Activated CD8-positive, alpha-beta memory T cell treated with anti-CD3 and anti-CD28 coated beads, Interleukin-2, amount 10 ng/mL, durations not matched to agents 7 days and 5 days (primary cell): ENCODE measurements at places on chromosomes 1 and 21. TPM values are rescaled to one million over a fixed set of nuclear protein-coding genes. Genes with fewer than 3 reads are reported as not detected.
A peak's percentile ranks its signal among the peaks of the same experiment; 100 is the strongest.

GRCh38 chr21:43654806-43655489, 4.3 kb downstream of the HSF2BP start:
- H3K4me3 ChIP-seq, result no peak overlapping the region
- H3K27ac ChIP-seq, result no peak overlapping the region
- H3K27me3 ChIP-seq, result no peaks in the 10 kb centered on the region
- no peaks in the 10 kb centered on the region for H3K36me3 ChIP-seq
- no peak for DNase-seq

Gene FAM110D
- not detected for total RNA-seq

DNA sequence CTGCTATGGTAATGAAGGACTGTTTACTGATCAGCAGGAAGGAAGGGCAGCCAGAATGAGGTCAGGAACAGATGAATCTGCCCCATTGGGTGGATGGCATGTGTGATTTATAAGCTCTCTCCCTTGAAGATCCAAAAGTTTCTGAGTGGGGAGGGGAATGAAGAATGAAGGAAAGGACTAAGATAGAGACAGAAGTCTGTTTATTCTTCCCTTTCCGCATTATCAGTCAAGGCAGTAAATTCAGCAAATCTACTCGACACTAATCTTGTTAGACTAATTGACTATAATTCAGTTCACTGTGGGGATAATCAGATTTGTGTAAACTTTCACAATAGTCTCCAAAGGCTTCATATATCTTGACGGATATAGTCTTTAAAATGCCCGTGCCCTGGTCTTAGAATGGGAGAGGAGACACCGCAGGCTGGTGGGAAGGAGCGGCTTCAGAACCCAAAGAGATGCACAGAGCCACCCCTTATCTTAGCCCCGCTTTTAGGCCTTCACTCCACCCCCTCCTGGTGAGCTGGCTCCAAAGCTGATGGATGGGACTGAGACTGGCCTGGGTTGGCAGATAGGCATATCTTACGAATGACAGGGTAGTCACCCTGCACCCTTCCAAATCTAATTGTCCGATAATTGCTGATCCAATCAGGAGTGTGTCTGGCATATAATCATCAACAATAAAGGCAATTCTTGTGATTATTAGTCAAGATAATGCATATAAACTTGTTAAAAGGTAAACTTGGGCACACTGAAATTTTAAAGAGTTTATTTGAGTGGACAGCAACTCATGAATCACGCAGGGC, 76.0 kb upstream of the PPM1J start:
- no peak for DNase-seq
- H3K4me3 ChIP-seq, result no peak overlapping the region
- H3K4me1 ChIP-seq, result peaks cover 9% of the 10 kb centered on the region
- H3K27ac ChIP-seq, result no peak overlapping the region
- no peaks in the 10 kb centered on the region for H3K36me3 ChIP-seq

DNA sequence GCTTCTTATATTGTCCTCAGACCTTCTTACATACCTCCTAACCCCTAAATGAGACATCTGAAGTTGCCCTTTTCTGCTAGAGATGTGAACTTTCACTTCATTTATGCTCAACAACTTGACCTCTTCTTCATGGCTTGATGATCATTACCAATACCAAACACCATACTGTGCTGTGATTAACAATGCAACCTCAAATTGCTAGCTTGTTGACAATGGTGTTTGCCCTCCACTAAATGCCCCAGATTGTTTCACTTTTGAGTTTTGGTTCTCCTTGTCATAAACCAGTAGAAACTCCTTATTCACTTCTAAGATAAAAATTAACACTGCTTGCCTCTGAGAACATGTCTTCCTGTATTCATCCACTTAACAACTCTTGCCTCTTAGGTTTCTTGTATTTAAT, 5.6 kb downstream of the JAK1 start:
- DNase-seq, result no peak
- peak overlapping the region; percentile 82 for H3K27ac ChIP-seq
- peaks cover 12% of the 10 kb centered on the region for H3K36me3 ChIP-seq
- peaks cover 64% of the 10 kb centered on the region for H3K4me1 ChIP-seq
- no peaks in the 10 kb centered on the region for H3K27me3 ChIP-seq

Gene OR10J1
- not detected for total RNA-seq

GRCh38 chr1:203338335-203339036, 12.4 kb downstream of the FMOD start:
- H3K4me1 ChIP-seq, result peaks cover 15% of the 10 kb centered on the region
- no peak overlapping the region for H3K4me3 ChIP-seq
- peaks cover 37% of the 10 kb centered on the region for H3K27me3 ChIP-seq
- H3K27ac ChIP-seq, result no peak overlapping the region

GRCh38 chr1:213083112-213083445, 32.0 kb downstream of the RPS6KC1 start:
- peaks cover 27% of the 10 kb centered on the region for H3K4me1 ChIP-seq
- H3K4me3 ChIP-seq, result peak overlapping the region; percentile 16
- peaks cover 44% of the 10 kb centered on the region for H3K36me3 ChIP-seq
- peak overlapping the region; percentile 77 for H3K27ac ChIP-seq
- H3K27me3 ChIP-seq, result no peaks in the 10 kb centered on the region
- peak; percentile 68 for DNase-seq

Gene INSRR
- total RNA-seq, result 0.09 TPM

- H3K27ac ChIP-seq, result peak overlapping the region; percentile 59
- H3K4me1 ChIP-seq, result peaks cover 48% of the 10 kb centered on the region
- no peak overlapping the region for H3K4me3 ChIP-seq
- peaks cover 2% of the 10 kb centered on the region for H3K36me3 ChIP-seq
- H3K27me3 ChIP-seq, result peaks cover 8% of the 10 kb centered on the region
Measured at GRCh38 chr1:211695135-211695816, 19.9 kb upstream of the NEK2 start.

- no peak overlapping the region for H3K4me3 ChIP-seq
- no peak for DNase-seq
- H3K27ac ChIP-seq, result no peak overlapping the region
- H3K36me3 ChIP-seq, result no peaks in the 10 kb centered on the region
Measured at GRCh38 chr1:20223551-20224419, 37.5 kb upstream of the PLA2G2C start.

Gene ST6GALNAC5
- not detected for total RNA-seq

- H3K27me3 ChIP-seq, result no peaks in the 10 kb centered on the region
- H3K36me3 ChIP-seq, result no peaks in the 10 kb centered on the region
- H3K4me3 ChIP-seq, result no peak overlapping the region
- no peak overlapping the region for H3K27ac ChIP-seq
- no peaks in the 10 kb centered on the region for H3K4me1 ChIP-seq
Measured at GRCh38 chr1:30664103-30664755, 59.2 kb downstream of the MATN1 start.

Gene CFHR2
- total RNA-seq, result not detected

- no peaks in the 10 kb centered on the region for H3K36me3 ChIP-seq
- no peak overlapping the region for H3K27ac ChIP-seq
Measured at GRCh38 chr1:56284928-56285327, 294.4 kb downstream of the PLPP3 start.

- no peak overlapping the region for H3K27ac ChIP-seq
- peaks cover 12% of the 10 kb centered on the region for H3K4me1 ChIP-seq
- no peak for DNase-seq
- H3K27me3 ChIP-seq, result no peaks in the 10 kb centered on the region
- H3K4me3 ChIP-seq, result no peak overlapping the region
Measured at GRCh38 chr1:61141288-61142042, 59.1 kb downstream of the NFIA start.

Gene OR2L2
- not detected for total RNA-seq

Gene ANGPTL3
- not detected for total RNA-seq

Gene E2F2
- 103 TPM for total RNA-seq

Gene S100A1
- total RNA-seq, result not detected

Gene RASAL2
- total RNA-seq, result not detected

GRCh38 chr1:240093120-240093961, 1.7 kb downstream of the FMN2 start:
- DNase-seq, result no peak
- no peaks in the 10 kb centered on the region for H3K36me3 ChIP-seq
- no peaks in the 10 kb centered on the region for H3K4me1 ChIP-seq
- H3K27ac ChIP-seq, result no peak overlapping the region
- peaks cover 40% of the 10 kb centered on the region for H3K27me3 ChIP-seq

GRCh38 chr21:44846485-44847260, 26.8 kb downstream of the PTTG1IP start:
- peaks cover 6% of the 10 kb centered on the region for H3K27me3 ChIP-seq
- peaks cover 8% of the 10 kb centered on the region for H3K4me1 ChIP-seq
- peaks cover 12% of the 10 kb centered on the region for H3K36me3 ChIP-seq
- H3K27ac ChIP-seq, result peak overlapping the region; percentile 5
- peak; percentile 52 for DNase-seq

GRCh38 chr21:37195610-37196009, 71.5 kb downstream of the VPS26C start:
- no peaks in the 10 kb centered on the region for H3K27me3 ChIP-seq
- H3K36me3 ChIP-seq, result peaks cover 19% of the 10 kb centered on the region
- H3K4me1 ChIP-seq, result peaks cover 6% of the 10 kb centered on the region
- no peak overlapping the region for H3K4me3 ChIP-seq

- peaks cover 31% of the 10 kb centered on the region for H3K4me1 ChIP-seq
- H3K36me3 ChIP-seq, result no peaks in the 10 kb centered on the region
- DNase-seq, result no peak
- H3K4me3 ChIP-seq, result no peak overlapping the region
- peaks cover 9% of the 10 kb centered on the region for H3K27me3 ChIP-seq
- H3K27ac ChIP-seq, result no peak overlapping the region
Measured at GRCh38 chr1:205438213-205439158, 16.6 kb upstream of the LEMD1 start.

Gene MYOG
- not detected for total RNA-seq

Gene SERBP1
- 250 TPM for total RNA-seq

Gene PRR9
- not detected for total RNA-seq

DNA sequence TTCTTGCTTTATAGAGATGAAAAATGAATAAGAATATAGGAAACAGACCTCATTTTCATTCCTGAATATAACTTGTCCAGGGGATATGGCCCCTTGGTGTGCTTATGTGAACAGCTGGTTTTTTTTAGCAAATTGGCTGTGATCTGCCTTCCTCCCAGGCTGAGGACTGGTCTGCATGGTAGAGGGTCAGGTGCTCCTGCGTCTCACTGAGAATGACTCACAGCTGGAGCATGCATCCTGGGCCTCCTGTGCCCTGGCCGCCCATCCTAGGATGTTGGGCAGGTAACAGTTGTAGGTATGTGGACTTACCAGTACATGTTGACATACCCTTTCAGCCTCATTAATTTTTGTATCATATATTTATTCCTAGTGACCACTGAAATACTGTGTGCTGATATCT, 29.8 kb downstream of the AGT start:
- no peaks in the 10 kb centered on the region for H3K27me3 ChIP-seq
- no peak overlapping the region for H3K27ac ChIP-seq
- DNase-seq, result no peak
- no peak overlapping the region for H3K4me3 ChIP-seq
- H3K4me1 ChIP-seq, result peaks cover 19% of the 10 kb centered on the region

- H3K27ac ChIP-seq, result peak overlapping the region; percentile 73
- no peak overlapping the region for H3K4me3 ChIP-seq
- DNase-seq, result no peak
- peaks cover 73% of the 10 kb centered on the region for H3K36me3 ChIP-seq
- no peaks in the 10 kb centered on the region for H3K27me3 ChIP-seq
- peaks cover 91% of the 10 kb centered on the region for H3K4me1 ChIP-seq
Measured at GRCh38 chr1:24942789-24943188, 12.7 kb upstream of the RUNX3 start.

- no peaks in the 10 kb centered on the region for H3K27me3 ChIP-seq
- H3K27ac ChIP-seq, result no peak overlapping the region
- H3K4me3 ChIP-seq, result no peak overlapping the region
- DNase-seq, result no peak
Measured at GRCh38 chr1:65344171-65344814, 35.0 kb downstream of the DNAJC6 start.

DNA sequence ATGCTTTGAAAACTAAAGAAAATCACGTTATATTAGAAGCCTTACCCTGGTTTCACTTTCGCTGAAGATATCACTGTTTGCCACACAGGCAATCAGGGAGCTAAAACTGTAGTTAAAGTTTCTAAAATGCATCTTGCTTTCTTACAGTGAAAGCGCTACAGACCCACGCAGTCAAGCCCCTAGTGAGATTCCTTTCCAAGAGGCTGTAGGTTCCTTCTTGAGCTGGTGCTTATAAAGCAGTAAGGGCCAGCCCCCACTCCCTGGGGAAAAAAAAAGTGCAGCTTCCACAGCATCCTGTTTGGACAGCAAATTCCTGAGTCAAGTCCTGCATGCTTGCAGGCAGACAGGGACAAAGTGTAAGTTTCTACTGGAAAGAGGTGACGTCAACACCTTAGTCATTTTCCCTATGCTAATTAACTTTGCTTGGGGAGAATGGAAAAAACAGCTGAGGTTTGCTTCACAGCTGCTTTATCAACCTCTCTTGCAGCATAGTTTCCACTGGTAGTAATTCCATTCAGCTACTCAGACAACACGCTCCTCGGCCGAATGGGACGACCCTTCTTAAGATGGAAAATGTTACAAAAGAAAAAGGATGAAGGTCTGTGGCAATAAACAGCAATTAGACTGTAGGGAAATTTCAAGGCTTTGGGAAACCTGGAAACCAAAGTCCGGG, 14.7 kb upstream of the KCNE1 start:
- H3K4me3 ChIP-seq, result peak overlapping the region; percentile 51
- H3K36me3 ChIP-seq, result no peaks in the 10 kb centered on the region
- peak overlapping the region; percentile 12 for H3K27ac ChIP-seq
- H3K27me3 ChIP-seq, result no peaks in the 10 kb centered on the region
- H3K4me1 ChIP-seq, result peaks cover 11% of the 10 kb centered on the region

DNA sequence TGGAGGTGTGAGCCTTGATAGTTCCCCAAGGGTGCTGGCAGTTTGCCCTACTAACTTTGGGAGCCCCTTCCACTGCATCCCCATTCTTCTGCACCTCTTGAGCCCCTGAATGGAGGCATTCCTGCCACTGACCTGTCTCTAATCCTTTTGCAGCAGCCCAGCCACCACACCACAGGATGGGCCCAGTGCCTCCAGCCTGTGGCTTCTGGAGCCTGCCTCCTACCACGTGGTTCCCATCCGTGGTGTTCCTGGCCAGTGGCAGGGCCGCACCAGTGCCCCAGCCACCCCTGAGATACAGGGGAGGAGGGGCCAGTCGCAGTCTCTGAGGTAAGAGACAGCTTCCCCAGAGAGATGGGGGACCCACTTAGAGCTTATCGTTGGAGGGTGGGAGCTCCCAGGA, 14.4 kb downstream of the INAVA start:
- no peak for DNase-seq
- no peak overlapping the region for H3K4me3 ChIP-seq
- peaks cover 11% of the 10 kb centered on the region for H3K4me1 ChIP-seq
- peaks cover 68% of the 10 kb centered on the region for H3K27me3 ChIP-seq
- no peak overlapping the region for H3K27ac ChIP-seq

GRCh38 chr1:106727171-106727570, 329.3 kb upstream of the PRMT6 start:
- DNase-seq, result no peak
- H3K27ac ChIP-seq, result no peak overlapping the region
- H3K27me3 ChIP-seq, result no peaks in the 10 kb centered on the region

DNA sequence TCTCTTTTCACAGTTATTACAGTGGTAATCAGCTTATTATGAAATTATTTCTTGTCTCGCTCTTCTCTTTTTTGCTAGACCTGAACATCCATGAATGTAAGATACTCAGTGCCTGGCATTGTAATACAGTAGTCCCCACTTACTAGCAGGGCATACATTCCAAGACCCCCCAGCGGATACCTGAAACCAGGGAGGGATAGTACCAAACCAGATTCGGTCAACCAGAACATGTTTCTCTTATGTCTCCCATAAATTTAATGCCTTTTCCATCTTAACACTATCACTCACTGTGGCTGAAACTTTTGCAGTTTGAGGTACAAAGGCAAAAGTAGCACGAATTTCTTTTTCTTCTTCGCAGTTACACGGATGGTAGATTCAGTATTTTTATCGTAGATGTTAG, 24.6 kb upstream of the B3GALT2 start:
- no peaks in the 10 kb centered on the region for H3K27me3 ChIP-seq
- H3K4me1 ChIP-seq, result peaks cover 15% of the 10 kb centered on the region
